Sigmoid colon (tissue), 7 donors: ENCODE measurements at places on chromosomes 16 and 17. TPM values are rescaled to one million over a fixed set of nuclear protein-coding genes. Genes with fewer than 3 reads are reported as not detected.

GRCh38 chr17:81725439-81725838 lies 13.4 kb downstream of the SLC25A10 start:
- DNase-seq = no peak
- H3K27ac ChIP-seq = no peak overlapping the region
- H3K4me1 ChIP-seq = peaks cover 7% of the 10 kb centered on the region
- H3K27me3 ChIP-seq = peaks cover 12% of the 10 kb centered on the region
- H3K36me3 ChIP-seq = no peaks in the 10 kb centered on the region
- H3K4me3 ChIP-seq = no peak overlapping the region

DNA sequence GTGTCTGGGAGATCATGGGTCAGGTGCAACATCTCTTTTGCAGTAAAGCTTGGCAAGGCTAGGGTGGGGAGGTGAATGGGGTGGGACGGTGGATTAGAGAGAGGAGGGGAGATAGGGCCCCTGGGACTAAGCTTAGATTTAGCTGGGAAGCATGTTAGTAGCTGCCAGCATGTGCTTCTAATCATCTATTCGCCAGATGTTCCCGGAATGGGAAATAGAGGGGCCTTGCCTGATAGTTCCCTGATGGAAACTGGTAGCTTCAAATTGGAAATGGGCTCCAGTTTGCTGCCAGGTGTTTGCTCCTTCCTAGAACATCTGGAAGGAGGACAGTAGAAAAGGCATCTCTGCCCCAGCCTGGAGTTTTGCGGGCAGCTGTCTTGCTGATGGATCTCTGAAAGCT lies 176.1 kb downstream of the CCDC182 start:
- H3K36me3 ChIP-seq = no peaks in the 10 kb centered on the region
- H3K27ac ChIP-seq = no peak overlapping the region
- DNase-seq = no peak
- no peak overlapping the region for H3K4me3 ChIP-seq

The HS3ST2 gene
- total RNA-seq = 0.55 TPM

The TPSAB1 gene
- 14.4 TPM for total RNA-seq

GRCh38 chr17:72452286-72453173 lies 331.7 kb downstream of the SOX9 start:
- H3K36me3 ChIP-seq = no peaks in the 10 kb centered on the region
- H3K27me3 ChIP-seq = no peaks in the 10 kb centered on the region
- no peaks in the 10 kb centered on the region for H3K4me1 ChIP-seq
- no peak overlapping the region for H3K4me3 ChIP-seq

DNA sequence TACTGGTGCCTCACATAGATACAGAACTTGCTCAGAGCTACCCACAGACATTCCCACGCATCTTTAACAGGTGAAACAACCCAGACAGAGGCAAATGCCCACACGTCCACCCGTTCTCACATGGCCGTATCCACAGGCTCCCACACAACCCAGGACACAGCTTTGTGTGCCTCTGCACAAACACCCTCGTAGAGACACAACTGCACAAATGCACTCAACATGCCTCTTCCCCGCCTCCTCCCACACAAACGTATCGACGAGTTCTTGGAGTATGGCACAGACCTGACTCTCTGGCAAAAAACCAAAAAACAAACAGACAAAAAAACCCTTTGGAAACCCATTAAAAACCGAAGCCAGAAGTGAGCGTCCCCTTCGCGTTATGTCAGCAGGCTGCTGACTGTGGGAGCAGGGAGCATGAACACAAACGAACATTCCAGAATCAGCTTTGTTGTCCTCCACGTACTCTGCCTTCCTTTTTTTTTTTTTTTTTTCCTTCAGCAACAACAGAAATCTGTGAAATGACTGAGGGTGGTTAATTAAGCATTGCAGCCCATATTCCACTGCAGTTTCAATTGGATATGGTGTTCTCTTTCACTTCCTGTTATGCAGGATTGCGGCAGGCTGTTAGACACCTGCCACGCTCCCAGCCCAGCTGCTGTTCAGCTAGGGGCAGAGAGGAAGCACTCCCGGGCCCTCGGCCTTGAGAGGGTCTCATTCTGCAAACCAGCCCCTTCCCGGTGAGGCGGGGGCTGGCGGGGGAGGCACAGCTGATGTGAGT lies 313.7 kb downstream of the MAF start:
- no peaks in the 10 kb centered on the region for H3K4me1 ChIP-seq
- H3K36me3 ChIP-seq = no peaks in the 10 kb centered on the region
- H3K27me3 ChIP-seq = no peaks in the 10 kb centered on the region
- no peak overlapping the region for H3K27ac ChIP-seq
- DNase-seq = peak; percentile 74
